Stimulated activated CD8-positive, alpha-beta memory T cell treated with anti-CD3 and anti-CD28 coated beads, Interleukin-15, amount 100 ng/mL, for 4 hours (primary cell): ENCODE measurements at places on chromosomes 3 and 15.
A peak's percentile ranks its signal among the peaks of the same experiment; 100 is the strongest.

DNA sequence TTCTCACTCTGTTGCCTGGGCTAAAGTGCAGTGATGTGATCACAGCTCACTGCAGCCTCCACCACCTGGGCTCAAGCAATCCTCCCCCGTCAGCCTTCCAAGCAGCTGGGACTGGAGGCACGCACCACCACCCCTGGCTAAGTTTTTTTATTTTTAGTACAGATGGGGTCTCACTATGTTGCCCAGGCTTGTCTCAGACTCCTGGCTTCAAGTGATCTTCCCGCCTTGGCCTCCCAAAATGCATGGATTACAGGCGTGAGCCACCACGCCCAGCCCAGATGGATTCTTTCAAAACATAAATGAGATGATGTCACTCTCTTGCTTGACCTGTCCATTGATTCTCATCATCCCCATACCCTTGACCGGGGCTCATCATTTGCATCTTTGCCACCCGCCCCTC, 72.6 kb upstream of the SLC6A6 start:
- DNase-seq = no peak

DNA sequence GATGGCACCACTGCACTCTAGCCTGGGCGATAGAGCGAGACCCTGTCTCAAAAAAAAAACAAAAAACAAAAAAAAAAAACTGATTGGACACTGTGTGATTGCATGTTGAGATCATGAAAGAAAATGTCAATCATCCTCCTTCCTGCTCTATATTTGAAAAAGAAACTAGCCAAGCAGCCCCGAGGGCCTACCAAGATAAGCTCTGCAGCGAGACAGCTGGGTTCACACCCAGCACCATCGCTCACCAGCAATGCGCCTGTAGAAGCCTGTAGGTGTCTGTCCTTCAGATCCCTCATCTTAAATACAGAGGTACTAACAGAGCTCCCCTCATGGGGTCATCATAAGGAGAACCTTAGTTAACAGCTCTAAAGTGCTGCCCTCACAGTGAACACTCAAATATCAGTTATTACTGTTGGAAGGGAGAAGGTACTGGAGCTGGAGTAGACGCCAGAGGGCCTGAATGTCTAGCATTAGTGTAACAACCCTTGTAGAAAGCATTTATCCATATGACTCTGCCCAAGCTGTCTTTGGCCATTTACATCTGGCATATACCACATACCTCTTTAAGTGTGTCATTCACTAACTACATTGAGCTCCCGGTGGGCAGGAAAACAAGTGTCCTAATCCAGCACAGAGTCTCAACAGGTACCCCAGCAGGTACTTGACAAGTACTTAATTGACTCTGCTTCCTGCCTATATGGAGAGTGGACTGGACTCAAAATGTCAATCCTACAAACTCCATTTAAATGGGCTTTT, 22.9 kb downstream of the MYLK start:
- DNase-seq = no peak

DNA sequence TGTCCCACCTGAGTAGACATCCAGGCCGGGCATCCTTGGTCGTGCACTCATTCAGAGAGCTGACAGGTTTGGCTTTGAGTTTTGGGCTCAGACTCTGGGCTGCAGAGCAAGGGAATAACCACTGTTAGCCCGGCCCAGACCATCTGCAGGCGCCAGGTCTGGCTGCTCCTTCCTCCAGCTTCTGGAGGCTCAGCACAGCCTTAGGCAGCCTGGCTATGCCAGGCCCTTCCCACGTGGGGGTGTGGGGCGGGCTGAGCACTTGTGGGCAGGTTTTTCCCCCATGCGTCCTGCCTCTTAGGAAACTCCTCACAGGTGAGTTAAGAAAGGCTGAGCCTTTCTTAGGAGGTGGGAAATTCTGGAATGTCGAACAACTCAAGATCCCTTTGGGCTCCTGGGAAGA, 11.2 kb downstream of the PLA2G4B start:
- no peak for DNase-seq

- DNase-seq = no peak
These were observed 74.3 kb upstream of the VGLL4 start for GRCh38 chr3:11717768-11718636.

DNA sequence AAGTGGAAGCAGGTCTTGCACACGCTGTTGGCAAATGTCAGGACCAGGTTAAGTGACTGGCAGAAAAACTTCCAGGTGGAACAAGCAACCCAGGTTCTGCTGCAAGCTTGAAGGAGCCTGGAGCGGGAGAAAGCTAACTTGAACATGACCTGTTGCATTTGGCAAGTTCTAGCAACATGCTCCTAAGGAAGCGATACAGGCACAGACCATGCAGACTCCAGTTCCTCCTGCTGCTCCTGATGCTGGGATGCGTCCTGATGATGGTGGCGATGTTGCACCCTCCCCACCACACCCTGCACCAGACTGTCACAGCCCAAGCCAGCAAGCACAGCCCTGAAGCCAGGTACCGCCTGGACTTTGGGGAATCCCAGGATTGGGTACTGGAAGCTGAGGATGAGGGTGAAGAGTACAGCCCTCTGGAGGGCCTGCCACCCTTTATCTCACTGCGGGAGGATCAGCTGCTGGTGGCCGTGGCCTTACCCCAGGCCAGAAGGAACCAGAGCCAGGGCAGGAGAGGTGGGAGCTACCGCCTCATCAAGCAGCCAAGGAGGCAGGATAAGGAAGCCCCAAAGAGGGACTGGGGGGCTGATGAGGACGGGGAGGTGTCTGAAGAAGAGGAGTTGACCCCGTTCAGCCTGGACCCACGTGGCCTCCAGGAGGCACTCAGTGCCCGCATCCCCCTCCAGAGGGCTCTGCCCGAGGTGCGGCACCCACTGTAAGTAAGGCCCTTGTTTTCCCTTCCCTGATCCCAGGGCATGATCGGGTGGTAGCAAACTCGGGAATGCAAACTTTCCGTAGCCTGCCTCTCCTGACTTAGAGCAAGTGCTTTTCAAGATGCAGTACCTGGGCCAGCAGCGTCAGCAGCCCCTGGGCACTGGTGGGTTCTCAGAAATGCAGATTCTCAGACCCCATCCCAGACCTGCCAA, 759 bp downstream of the GALNT15 start:
- no peak for DNase-seq

DNA sequence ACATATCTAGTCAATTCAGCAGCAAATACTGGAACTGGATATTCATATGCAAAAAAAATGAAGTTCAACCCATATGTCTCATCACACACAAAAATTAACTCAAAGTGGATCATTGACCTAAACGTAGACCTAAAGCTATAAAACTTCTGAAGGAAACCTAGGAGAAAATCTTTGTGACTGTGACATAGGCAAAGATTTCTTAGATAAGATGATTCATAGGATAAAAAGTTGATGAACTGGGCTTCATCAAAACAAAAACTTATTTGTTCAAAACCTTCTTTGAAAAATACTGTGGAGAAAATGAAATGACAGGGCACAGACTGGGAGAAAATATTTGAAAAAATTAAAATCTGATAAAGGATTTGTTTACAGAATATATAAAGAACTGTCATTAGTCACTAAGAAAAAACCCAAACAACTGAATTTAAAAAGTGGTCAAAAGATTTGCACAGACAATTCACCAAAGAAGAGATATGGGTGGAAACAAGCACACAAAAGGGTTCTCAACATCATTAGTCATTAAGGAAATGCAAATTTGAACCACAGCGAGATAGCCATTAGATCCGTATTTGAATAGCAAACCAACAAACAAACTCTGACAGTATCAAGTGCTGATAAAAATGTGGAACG, 62.8 kb downstream of the ITGB5 start:
- DNase-seq = no peak

GRCh38 chr3:21954709-21955108, 203.7 kb upstream of the ZNF385D start:
- no peak for DNase-seq

DNA sequence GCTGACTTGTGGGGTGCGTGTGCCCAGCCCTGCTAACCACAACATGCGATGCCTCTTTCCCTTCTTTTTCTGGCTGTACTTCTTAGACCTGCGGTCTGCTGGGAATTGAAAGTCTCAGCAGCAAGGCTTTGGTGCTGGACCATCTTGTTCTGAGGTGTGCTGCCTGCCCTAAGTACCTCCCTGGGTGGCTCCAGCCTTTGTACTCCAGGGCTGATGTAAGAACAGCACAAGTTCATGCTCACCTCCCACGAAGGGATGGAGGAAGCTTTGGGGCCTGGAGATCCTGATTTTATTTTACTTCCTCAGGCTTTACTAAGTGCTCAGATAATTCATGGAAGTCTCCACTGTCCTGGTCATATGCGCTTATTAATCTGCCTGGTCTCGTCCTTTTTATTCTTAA, 28.9 kb downstream of the FAM43A start:
- DNase-seq = no peak

- peak; percentile 44 for DNase-seq
These were observed 34.3 kb downstream of the IRAK2 start for GRCh38 chr3:10198761-10199649.

DNA sequence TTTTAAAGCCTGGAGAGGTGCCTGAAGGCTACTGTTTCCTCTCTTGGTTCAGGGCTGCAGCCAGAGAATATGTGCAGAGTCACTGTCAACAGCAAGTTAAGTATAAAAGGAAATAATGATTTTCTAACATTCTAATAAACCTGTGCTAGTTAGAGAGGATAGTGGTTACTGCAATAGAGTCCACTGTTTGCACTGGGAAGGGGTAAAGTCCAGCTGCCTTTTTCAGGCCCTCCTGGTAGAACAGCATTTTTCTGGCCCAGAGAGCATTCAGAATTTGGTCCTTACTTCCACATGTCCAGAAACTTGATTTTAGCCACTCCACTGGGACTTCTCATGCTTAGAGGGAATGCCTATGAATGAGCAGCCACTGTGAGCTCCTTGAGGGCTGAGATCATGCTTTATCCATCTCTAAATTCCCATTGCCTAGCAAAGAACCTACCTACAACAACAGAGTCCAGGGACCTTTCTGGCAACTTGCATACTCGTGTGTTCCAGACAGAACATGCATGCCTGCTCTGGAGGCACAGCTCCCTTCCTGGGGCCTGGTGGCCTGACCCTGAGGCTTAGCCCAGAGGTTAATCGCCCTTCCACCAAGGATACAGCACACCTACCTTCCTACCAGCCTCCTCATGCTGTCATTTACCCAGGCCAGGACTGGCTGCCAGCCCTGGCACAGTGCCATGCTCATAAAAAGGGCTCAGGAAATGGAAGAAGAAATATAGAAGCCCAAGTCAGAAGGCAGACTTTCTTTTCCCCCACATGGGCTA, 50.3 kb upstream of the ATP13A3 start:
- DNase-seq = no peak

DNA sequence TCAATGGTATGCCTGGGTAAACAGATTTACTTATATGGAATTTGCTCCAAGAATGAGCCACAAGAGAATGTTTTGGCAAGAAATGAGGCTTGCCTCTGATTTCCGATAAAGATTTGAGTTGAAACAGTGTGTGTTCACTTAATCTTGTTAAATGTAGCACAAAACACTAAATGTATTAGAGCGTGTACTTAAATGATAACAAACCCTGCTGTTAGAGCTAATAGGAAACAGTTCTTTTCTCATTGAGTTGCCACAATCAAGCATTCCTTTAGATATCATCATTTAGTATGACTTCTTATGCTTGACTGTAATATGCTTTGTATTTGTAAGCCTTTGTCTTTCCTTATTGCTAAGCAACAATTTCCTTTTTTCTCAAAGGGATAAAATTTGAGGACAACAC, 353.6 kb upstream of the ZNF717 start:
- no peak for DNase-seq

DNA sequence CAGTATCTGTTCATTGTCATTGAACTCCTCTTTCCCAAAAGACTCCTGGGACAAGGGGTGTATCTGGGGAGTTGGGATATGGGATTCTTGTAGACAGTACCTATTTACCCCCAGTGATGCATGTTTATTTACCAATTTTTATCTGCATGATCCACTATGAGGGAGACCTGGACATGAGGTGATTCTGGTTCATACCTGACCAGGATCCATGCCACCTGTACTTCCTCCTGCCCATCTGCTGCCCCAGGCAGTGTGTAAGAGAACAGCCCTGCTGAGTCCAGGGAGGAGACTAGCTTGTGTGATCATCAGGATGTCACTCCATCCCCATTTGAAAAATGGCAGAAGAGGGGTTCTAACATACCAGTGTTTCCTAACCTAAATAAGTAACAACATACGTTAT, 3.1 kb upstream of the TPRG1 start:
- no peak for DNase-seq

- no peak for DNase-seq
These were observed 2.1 kb downstream of the UBE3A start for GRCh38 chr15:25436707-25437106.

- DNase-seq = no peak
These were observed 62.7 kb upstream of the GK5 start for GRCh38 chr3:142287866-142288638.

DNA sequence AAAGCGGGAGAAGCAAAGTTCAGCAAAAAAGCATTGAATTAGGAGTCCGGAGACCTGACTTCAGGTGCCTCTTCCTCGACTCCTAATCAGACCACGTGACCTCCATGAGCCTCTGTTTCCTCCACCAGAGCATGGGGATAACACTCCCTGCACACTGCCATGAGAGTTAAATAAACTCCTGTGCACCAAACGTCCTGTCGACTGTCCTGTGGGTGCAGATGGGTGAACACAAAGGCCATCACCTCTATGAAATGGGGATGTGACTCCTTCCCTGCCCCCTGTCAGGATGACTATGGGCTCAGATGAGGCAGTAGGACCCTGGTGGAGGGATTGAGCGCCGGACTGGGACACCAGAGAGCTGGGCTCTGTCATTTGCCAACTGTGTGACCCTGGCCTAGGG, 13.5 kb upstream of the TSPAN3 start:
- no peak for DNase-seq
